B cell (primary cell): ENCODE measurements at places on chromosomes 4 and X. TPM values are rescaled to one million over a fixed set of nuclear protein-coding genes. Genes with fewer than 3 reads are reported as not detected.

Gene TMPRSS11A
- not detected in 2 replicates for total RNA-seq

Gene XAGE3
- not detected in 2 replicates for total RNA-seq

Gene ALB
- not detected in 2 replicates for total RNA-seq

Gene ARAF
- 103 and 127 TPM in 2 replicates for total RNA-seq

Gene KCNIP4
- total RNA-seq: not detected in 2 replicates

Gene C1QTNF7
- not detected in 2 replicates for total RNA-seq

Gene SYTL4
- not detected in 2 replicates for total RNA-seq

Gene CLDN24
- not detected in 2 replicates for total RNA-seq

Gene LPAR4
- 0.12 TPM in 1 of 2 replicates, not detected in the other for total RNA-seq

Gene BEND2
- total RNA-seq: not detected in 2 replicates

Gene USP17L18
- not detected in 2 replicates for total RNA-seq

Gene FDCSP
- not detected in 2 replicates for total RNA-seq

Gene CWH43
- total RNA-seq: not detected in 2 replicates

Gene RAB40A
- 0.36 and 0.67 TPM in 2 replicates for total RNA-seq

Gene ATOH1
- not detected in 2 replicates for total RNA-seq

Gene PDHA1
- 106 and 115 TPM in 2 replicates for total RNA-seq

Gene DMRTC1
- 0.34 and 0.66 TPM in 2 replicates for total RNA-seq

Gene CHRDL1
- total RNA-seq: not detected in 2 replicates

Gene GUCY1B1
- 0.10 and 0.19 TPM in 2 replicates for total RNA-seq

Gene FOXR2
- not detected in 2 replicates for total RNA-seq

Gene PPA2
- 51.5 and 53.3 TPM in 2 replicates for total RNA-seq

Gene CFP
- 0.59 and 2.0 TPM in 2 replicates for total RNA-seq

Gene KLB
- 0.10 TPM in 1 of 2 replicates, not detected in the other for total RNA-seq

Gene IQCM
- total RNA-seq: not detected in 2 replicates

Gene VMA21
- total RNA-seq: 22.6 and 22.7 TPM in 2 replicates

Gene CCKAR
- not detected in 2 replicates for total RNA-seq

Gene NR3C2
- total RNA-seq: 19.3 and 21.3 TPM in 2 replicates

Gene CT83
- not detected in 2 replicates for total RNA-seq

Gene PAGE5
- total RNA-seq: not detected in 2 replicates

Gene PDLIM3
- 0.07 and 0.15 TPM in 2 replicates for total RNA-seq

Gene VAMP7
- total RNA-seq: 18.6 and 19.7 TPM in 2 replicates

Gene DCAF8L2
- total RNA-seq: not detected in 2 replicates

Gene SYP
- 1.2 TPM in 2 replicates for total RNA-seq

Gene CLDN34
- total RNA-seq: not detected in 2 replicates

Gene AFM
- total RNA-seq: not detected in 2 replicates

Gene LUZP4
- total RNA-seq: not detected in 2 replicates

Gene CLDN22
- total RNA-seq: not detected in 2 replicates

Gene SPANXN4
- not detected in 2 replicates for total RNA-seq

Gene TBCK
- total RNA-seq: 86.1 and 87.6 TPM in 2 replicates

Gene ADGRG4
- total RNA-seq: not detected in 2 replicates

Gene NEIL3
- total RNA-seq: 0.15 TPM in 1 of 2 replicates, not detected in the other

Gene MGARP
- total RNA-seq: not detected in 2 replicates

Gene RAB28
- total RNA-seq: 17.4 and 18.7 TPM in 2 replicates

Gene ADH1C
- not detected in 2 replicates for total RNA-seq

Gene REPS2
- total RNA-seq: 4.9 and 9.4 TPM in 2 replicates

Gene TREX2
- total RNA-seq: 3.3 and 3.4 TPM in 2 replicates

Gene CAMK2D
- 55.9 and 57.0 TPM in 2 replicates for total RNA-seq

Gene RAB33B
- total RNA-seq: 13.0 and 13.1 TPM in 2 replicates

Gene MAGEA11
- not detected in 2 replicates for total RNA-seq

Gene SLC38A5
- 14.8 and 15.1 TPM in 2 replicates for total RNA-seq

Gene IDUA
- total RNA-seq: 57.8 and 67.4 TPM in 2 replicates
